Myocyte (in vitro differentiated cells): ENCODE measurements at places on chromosomes 2 and 18. TPM values are rescaled to one million over a fixed set of nuclear protein-coding genes. Genes with fewer than 3 reads are reported as not detected.
A peak's percentile ranks its signal among the peaks of the same experiment; 100 is the strongest.

GRCh38 chr2:19541884-19542283 lies 183.5 kb upstream of the OSR1 start:
- DNase-seq, result no peak

GRCh38 chr2:224009605-224010315 lies 29.3 kb downstream of the SERPINE2 start:
- no peak for DNase-seq

- no peak for DNase-seq
These were observed 14.0 kb upstream of the CAVIN2 start for GRCh38 chr2:191860760-191861466.

- no peak for DNase-seq
These were observed 40.4 kb upstream of the SLC25A52 start for GRCh38 chr18:31801078-31801477.

GRCh38 chr2:166419616-166419934 lies 43.8 kb upstream of the SCN9A start:
- peak; percentile 52 for DNase-seq

GRCh38 chr2:40108851-40109250 lies 329.8 kb upstream of the THUMPD2 start:
- no peak for DNase-seq

DNA sequence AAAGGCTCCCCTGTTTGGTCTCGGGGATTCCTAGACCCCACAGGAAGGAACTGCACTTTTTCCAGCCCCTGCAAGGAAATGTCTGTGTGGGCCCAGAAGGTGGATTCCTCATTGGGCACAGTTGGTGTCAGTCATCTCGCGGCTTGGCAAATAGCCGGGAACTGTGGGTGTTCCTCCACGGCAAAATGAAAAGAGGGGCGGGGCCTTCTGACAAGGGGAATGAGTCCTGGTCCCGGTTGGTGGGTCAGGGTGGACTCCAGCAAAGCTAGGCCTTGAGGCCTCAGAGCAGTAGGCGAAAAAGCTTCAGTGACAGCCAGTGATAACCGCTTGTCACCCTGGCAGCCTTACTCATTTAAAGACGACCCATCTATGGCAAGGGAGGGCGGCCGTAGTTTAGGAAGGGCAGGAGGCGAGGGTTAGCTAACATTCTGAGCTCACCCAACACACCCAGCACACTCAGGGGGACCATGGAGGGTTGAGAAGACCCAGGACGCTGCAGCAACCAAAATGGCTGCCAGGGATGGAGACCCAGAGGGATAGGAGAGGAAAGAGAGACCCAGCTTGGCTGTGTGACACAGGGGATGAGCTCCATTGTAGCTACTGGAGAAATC lies 16.5 kb downstream of the SLC4A3 start:
- DNase-seq, result no peak

DNA sequence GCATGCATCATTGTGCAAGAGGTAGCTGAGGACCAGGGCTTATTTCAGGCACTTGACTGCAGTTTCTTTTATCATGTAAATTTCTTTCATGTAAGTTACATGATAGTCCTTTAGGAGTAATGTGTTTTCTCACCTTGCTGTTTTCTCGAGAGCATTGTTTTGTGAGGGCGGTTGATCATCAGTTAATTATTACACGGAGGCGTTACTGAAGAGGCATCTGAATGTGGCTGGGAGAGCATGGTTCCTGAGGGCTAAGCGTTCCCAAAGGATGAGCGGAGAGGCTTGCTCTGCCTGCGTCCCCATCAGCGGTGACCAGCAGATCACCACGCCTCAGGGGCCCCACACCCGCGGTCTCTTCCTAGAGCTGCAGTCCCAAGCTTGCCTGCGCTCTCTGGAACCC lies 156.1 kb upstream of the NFATC1 start:
- no peak for DNase-seq

GRCh38 chr18:68995675-68996074 lies 197.8 kb downstream of the CCDC102B start:
- no peak for DNase-seq

DNA sequence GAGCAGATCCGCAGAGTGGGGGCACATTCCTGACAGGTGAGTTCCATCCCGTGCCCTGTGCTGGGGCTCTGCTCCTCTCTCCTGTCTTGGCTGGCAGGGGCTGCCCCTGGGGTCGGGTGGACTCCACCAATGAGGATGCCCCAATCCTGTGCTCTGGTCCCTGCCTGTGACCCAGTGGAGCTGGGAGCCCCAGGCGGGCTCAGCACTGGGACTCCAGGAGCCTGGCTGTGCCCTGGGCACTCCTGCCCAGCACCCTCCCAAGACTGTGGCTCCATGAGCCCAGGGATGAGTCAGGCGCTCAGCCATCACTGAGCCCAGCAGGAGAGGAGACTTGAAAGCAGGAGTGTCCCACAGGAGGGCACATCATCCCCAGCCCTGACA lies 53.9 kb downstream of the MBP start:
- DNase-seq, result no peak

DNA sequence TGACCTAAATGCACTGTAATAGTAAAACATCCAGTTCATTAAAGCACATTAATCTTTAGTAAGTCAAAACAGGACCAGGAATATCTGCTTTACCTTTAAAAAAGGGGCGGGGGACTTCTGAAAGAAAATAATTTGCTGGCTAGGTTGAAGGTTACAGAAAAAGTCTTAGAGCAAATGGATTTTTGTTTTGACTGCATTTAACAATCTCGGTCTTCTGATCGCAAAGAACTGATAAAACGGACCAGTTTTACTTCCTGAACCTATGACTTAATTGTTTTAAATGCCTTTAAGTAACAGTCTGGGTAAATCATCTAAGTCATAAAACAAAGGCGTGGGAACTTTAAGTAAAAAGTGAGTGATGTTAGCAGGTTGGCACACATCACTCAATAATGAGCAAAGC lies 783 bp downstream of the BUB1 start:
- no peak for DNase-seq

DNA sequence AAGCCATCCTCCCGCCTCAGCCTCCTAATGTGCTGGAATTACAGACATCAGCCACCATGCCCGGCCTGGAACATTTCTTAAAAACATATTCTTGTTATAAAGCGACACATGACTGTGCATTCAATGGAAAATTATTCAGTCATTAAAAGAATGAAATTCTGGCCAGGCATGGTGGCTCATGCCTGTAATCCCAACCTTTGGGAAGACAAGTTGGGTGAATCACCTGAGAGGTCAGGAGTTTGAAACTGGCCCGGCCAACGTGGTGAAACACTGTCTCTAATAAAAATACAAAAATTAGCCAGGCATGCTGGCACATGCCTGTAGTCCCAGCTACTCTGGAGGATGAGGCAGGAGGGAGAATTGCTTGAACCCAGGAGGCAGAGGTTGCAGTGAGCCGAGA lies 21.6 kb upstream of the RPRD1A start:
- no peak for DNase-seq

GRCh38 chr18:78789850-78790249 lies 189.8 kb upstream of the SALL3 start:
- no peak for DNase-seq

GRCh38 chr2:109223490-109223889 lies 94.5 kb downstream of the SH3RF3 start:
- DNase-seq, result no peak

GRCh38 chr2:172246649-172247048 lies 143.9 kb upstream of the DLX2 start:
- DNase-seq, result no peak

DNA sequence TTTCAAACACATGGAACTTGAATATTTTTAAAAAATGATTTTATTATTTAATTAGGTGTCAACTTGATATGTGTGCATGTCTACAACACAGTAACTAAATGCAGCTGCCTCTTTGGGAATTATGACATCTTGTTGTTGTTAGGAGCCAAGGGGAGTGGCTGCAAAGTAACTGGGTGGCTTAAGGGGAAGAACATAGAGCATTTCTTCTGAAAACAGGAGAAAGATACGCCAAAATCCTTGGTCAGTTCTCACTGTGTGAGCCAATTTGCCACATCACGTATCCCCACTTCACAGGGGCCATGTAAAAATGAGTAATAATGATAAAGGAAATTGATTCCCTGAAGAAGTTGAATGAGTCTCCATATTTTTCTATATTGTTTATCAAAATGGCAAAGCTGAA lies 309.8 kb upstream of the COL3A1 start:
- peak; percentile 31 for DNase-seq

GRCh38 chr2:99653433-99653832 lies 163.6 kb upstream of the REV1 start:
- DNase-seq, result no peak

GRCh38 chr2:7646661-7647060 lies 729.4 kb downstream of the RNF144A start:
- no peak for DNase-seq

GRP gene
- total RNA-seq, result not detected in 2 replicates

UGT1A6 gene
- not detected in 2 replicates for total RNA-seq

CLIP4 gene
- total RNA-seq, result 126 and 129 TPM in 2 replicates

SCYGR4 gene
- total RNA-seq, result not detected in 2 replicates

TACR1 gene
- total RNA-seq, result not detected in 2 replicates

CAD gene
- total RNA-seq, result 22.8 and 24.9 TPM in 2 replicates

UPP2 gene
- not detected in 2 replicates for total RNA-seq

DSG1 gene
- not detected in 2 replicates for total RNA-seq

XDH gene
- 0.32 and 0.52 TPM in 2 replicates for total RNA-seq
